IPS DF 6.9 (cell line): ENCODE measurements at places on chromosomes 3 and 15.

- DNase-seq, result no peak
Measured at GRCh38 chr3:102057781-102058421, 208.6 kb downstream of the NFKBIZ start.

- no peak for DNase-seq
Measured at GRCh38 chr3:102060814-102061213, 211.5 kb downstream of the NFKBIZ start.

- DNase-seq, result no peak
Measured at GRCh38 chr3:32018757-32019564, 37.4 kb downstream of the ZNF860 start.

DNA sequence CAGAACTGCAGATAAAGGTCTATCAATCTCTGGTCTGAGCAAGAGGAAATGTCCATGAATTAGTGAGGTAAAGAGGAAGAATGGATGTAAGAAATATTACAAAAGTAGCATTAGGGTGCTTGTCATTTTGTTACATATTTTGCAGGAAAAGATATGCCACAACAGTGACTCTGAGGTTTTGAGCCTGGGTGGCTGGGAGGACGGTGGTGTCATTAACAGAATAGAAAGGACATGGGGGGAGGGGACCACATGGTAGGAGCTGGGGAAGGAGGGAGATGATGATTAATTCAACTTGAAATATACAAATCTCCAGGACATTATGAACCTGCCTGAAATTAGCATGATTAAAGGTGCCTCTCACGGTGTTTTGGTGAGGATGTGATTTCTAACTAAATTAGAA lies 245.5 kb upstream of the MDFIC2 start:
- no peak for DNase-seq

DNA sequence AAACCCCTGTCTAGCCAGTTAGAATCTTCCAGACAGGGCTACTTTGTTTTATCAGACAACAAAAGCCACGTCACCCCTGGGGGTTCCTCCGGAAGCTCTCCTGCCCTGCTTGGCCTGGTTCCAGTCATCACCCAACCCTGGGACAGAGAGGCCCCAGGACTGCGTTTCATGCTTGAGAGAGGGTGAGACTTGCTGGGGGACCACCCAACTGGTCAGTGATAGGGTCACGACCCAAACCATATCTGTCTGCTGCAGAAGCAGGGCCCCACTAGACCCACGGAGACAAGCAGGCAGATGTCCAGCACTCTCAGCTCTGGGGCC lies 1.2 kb downstream of the NT5DC2 start:
- DNase-seq, result no peak

DNA sequence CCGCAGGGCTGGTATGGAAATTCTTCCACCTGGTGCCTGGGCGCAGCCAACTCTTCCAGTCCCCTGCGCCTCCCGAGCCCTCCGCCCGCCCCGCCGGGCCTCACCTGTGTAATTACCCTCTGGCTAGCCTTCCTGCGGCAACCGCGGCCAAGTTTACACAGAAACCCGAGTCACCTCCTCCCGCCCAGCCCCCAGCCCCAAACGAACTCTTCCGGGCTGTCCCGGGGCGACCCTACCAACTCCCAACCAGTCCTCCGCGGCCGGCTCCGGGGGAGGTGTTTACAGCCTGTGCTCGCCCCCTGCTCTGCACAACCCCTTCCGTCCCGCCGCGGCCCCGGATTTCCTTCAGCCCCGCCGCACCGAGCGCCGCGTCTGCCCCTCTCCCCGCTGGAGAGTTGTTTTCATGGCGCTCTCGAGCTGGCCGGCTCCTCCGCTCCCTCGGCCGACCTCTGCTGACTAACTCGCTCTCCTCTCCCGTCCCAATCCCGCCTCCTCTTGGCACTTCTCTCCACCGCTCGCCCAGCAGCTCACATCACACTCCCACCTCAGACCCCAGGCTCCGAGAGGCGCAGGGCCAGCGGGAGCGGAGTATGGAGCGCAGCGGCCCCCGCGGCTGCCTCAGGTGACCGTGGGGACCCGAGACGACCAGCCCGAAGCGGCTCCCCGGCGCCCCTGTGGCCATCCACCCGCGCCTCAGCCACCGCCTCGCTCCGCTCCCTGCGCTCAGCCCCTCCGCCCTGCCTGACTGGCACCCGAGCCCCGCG lies 538 bp downstream of the ATOSA start:
- peak; percentile 7 for DNase-seq

DNA sequence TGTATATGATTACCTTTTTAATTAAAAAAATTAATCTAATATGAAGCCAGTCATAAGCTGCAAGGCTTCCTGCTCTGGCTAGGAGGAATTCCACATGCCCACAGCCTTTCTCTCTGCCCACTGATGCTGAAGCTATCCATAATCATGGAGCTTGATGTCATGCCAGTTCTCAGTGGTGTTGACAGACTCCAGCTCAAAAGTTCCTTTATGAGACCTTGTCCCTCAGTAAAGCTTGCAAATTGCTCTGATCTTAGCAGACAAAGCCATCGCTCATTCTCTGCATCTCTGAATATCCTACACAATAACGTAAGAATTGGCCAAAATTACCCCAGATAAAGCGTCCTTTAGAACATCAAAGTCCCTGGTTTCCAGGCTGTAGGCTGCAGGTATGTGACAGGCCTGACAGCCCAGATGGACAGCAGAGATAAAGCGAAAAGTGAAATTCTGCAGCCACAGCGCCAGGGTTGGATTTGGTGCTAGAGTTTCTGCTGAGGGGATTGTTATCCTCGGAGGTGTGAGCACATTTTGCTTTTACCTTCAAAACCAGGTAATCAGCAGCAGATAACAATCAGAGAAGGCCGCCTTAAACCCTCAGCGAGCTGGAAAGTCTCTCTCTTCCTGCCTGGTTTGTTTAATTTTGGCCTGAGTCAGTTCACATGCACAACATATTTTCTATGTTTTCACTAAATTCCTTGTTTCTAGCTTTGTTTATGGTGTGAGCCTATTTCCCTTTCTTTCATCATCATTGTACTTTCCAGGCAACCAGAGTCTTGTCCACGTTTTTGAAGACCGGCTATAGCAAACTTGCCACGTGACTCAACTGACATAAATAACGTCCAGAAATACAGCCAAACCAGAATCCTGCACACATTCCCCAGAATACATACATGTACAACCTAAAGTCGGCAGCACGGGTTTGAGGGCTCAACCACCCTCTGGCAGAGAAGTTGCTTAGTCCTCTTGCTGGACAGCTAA lies 36.6 kb upstream of the ALDH1A3 start:
- DNase-seq, result no peak

GRCh38 chr15:39326306-39326975 lies 254.4 kb upstream of the THBS1 start:
- DNase-seq, result no peak
